ENCODE measurements at places on chromosomes 6 and 20.

- no peak for DNase-seq
Observed at GRCh38 chr6:46269447-46270229, 98.9 kb upstream of the ENPP5 start.

- DNase-seq, result no peak
Observed at GRCh38 chr6:42007286-42008137, 42.8 kb upstream of the TAF8 start.

DNA sequence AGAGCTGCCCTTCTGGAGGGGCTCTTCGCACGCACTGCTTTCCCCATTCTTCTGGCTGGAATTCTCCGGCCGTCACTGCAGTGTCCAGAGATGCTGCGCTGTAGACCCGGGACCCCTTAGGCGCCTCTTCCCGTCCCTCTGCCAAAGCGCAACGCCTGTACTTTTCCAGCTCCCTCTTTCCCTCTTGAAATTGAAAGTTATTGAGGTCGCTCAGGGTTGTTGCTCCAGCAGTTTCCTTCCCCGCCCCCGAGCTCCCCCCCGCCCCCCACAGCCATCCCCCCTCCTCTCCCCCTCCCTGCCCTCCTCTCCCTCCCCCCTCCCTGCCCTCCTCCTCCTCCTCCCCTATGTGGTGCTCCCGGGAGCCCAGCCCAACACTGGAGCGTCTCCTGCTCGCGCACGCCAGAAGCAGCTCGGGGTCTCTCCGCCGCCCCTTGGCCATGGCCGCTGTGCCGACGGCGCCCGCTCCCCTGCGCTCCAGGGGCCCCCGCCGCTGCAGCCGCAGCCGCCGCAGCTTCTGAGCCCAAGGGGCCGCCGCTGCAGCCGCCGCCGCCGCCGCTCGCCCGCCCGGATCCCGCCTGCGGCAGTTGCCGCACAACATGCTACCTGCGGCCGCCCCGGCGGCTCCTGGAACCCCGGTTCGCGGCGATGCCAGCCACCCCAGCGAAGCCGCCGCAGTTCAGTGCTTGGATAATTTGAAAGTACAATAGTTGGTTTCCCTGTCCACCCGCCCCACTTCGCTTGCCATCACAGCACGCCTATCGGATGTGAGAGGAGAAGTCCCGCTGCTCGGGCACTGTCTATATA is at the start of gene RSPO3:
RSPO3 (plus strand) TSS at position 374 of the 804 bp plus-strand sequence. CDS start 522 bp downstream, outside the sequence.
- no peak for DNase-seq

DNA sequence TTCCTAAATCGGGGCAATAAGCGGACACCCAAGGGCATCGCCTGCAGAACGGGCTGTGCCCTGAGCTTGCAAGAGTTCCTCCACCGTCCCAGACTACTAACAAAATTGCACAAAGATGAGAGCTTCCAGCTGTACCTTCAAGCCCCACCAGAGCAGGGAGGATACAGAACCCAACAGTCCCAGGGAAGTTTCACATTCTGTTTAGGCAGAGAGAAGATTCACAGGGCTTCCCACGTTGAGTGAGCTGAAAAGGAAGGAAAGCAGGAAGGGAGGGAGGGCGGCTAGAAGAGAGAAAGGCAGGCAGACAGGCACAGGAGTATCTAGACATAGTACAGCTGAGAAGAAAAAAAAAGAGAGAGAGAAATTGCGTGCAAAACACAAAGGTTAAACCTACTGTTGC is 112.6 kb upstream of the AFDN start:
- no peak for DNase-seq

DNA sequence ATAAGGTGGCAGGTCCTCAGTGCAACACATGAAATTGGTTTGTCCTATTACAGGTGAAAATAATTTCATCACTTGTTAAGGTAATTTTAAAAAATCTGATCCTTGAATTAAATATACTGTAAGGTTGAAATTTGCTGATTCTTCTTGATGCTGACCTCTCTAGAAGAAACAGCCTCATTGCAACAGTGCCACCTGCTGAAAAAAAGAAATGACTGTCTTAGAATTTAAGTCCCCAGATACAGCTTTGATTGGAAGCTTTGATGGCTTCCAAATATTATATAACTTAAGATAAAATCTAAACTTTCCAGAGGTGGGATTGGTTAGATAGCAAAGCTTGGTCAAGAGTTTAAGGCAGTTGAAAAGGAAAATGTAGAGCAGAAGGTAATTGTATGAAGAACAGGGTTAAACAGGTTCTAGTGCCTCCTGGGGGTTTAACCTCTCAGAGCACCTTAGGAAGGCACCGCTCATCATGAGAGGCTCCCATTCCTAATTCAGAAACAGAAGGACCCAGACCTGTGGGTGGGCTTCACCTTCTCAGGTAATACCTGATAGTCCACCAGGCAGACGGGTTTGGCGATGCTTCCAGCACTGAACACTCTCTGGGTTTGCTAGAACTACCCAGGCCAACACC is 401.0 kb downstream of the PAX1 start:
- no peak for DNase-seq

DNA sequence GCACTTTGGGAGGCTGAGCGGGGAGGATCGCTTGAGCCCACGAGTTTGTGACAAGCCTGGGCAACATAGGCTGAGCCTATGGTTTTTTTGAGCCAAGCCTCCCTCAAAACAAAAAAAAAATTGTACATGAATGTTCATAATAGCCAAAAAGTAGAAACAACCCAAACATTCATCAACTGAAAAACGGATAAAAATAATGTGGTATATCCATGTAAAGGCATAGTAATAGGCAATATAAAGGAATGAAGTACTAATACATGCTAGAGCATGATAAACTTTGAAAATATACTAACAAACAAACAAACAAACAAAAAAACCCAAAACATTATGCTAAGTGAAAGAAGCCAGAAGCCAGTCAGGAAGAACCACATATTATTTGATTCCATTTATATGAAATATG is 35.3 kb downstream of the KIAA0319 start:
- DNase-seq, result no peak

DNA sequence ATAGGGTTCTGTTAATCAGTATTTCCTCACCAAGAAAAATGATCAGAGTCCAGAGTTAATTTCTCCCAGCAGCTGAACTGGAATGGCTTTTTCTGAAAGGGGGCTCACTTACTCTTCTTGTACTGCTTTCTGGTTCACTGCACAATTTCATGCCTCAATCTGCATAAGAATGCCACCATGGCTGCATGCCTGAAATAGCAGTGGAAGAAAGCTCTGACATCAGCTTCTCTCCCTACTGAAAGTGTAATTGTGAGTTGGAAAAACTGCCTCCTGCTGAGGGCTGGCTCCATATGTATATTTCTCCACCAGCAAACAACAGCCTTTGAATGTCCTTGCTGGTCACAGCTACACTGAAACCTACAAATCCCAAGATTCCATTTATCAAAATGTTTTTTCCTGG is 1027.2 kb upstream of the GJE1 start:
- no peak for DNase-seq
